ENCODE measurements at places on chromosomes 16 and 17.

GRCh38 chr17:12365805-12366204 is 299.9 kb upstream of the MYOCD start:
- no peak for DNase-seq

DNA sequence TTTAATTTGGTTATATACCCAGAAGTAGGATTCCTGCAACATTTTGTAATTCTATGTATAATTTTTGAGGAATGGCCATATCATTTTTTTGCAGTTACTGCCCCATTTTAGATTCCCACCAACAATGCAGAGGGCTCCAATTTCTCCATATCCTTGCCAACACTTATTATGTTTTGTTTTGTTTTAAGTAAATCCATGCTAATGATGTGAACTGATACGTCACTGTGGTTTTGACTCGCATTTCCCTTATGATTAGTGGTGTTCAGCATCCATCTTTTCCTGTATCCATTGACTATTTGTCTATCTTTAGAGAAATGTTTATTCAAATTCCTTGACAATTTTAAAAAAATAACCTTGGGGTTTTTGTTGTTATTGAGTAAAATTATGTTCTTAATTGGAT is 826.4 kb downstream of the CDH11 start:
- no peak for DNase-seq

DNA sequence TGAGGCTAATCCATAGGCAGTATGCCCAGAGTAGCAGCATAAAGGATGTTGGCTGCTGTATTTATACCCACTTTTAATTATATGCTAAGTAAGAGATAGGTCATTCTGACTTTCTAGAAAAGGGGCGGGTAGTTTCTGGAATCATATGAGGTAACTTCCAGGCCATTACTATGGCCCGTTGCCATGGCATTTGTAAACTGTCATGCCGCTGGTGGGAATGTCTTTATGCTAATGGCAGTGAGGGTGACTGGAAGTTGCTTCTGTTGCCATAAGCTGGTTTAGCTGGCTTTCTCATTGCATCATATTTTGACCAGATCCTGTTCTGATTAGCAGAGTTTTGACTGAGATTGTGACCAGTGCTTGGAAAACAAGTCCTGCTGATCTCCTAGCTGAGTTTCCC is 929.6 kb upstream of the CDH8 start:
- no peak for DNase-seq

- DNase-seq: no peak
Measured at GRCh38 chr16:11557801-11558200, 28.9 kb downstream of the LITAF start.

- DNase-seq: no peak
Measured at GRCh38 chr16:875182-876040, 74.9 kb upstream of the GNG13 start.

GRCh38 chr17:6465206-6466003 is 21.1 kb downstream of the PIMREG start:
- DNase-seq: no peak

DNA sequence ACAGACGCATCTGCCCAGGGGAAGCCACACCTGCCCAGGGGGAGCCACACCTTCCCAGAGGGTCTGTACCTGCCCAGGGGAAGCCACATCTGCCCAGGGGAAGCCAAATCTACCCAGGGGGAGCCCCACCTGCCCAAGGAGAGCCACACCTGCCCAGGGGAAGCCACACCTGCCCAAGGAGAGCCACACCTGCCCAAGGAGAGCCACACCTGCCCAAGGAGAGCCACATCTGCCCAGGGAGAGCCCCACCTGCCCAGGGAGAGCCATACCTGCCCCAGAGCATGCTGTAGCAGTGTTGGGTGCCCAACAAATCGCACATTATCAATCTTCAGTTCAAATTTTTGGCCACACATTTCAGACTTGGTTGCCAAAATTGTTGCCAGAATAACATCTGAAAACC is 19.6 kb downstream of the NPRL3 start:
- no peak for DNase-seq

DNA sequence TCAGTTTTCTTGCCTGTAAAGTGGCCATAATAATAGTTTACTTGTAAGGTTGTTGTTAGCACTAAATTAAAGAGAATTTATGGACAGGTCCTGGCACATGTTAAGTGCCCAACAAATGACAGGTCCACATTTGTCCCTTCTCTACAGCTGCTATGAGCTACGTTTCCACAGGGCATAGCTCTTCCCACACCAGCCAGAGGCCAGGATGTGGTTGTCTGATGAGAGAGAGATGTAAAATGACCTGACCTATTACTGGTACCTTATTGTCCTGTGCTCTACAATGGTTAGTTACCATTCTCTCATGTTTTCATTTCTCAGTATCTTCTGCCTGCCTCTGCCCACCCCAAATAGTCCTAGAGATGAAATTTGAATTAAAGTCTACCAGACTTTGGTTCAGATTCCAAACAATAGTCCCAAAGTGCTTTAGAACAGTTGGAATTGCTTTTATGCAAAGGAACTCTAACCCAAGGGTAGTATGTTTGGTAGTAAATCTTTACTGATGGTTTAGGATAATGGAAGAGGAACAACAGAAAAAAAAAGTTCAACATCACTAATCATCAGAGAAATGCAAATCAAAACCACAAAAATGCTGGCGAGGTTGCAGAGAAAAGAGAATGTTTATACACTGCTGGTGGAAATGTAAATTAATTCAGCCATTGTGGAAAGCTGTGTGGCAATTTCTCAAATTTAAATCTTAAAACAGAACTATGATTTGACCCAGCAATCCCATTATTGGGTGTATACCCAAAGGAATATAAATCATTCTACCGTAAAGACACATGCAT is 57.1 kb upstream of the ANKFN1 start:
- DNase-seq: no peak

- no peak for DNase-seq
Measured at GRCh38 chr17:4297351-4297750, 33.6 kb upstream of the ANKFY1 start.

DNA sequence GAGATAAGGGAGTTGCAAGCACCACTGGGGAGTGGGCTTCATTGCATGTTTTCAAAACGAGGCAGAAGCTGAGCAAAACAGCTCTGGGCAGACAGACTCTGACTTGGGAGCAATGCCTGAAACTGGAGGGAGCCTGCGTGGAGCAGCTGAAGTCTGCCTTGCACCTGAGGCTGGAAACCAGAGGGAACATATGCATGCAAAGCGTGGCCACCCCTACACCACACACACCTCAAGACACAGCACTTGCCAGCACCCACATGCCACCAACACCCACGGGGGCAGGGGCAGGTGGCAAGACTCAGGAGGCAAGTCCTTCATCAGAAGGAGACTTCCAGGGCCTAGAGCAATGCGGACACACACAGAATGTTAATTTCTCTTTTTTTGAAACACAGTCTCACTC is 45.8 kb downstream of the COTL1 start:
- DNase-seq: no peak

DNA sequence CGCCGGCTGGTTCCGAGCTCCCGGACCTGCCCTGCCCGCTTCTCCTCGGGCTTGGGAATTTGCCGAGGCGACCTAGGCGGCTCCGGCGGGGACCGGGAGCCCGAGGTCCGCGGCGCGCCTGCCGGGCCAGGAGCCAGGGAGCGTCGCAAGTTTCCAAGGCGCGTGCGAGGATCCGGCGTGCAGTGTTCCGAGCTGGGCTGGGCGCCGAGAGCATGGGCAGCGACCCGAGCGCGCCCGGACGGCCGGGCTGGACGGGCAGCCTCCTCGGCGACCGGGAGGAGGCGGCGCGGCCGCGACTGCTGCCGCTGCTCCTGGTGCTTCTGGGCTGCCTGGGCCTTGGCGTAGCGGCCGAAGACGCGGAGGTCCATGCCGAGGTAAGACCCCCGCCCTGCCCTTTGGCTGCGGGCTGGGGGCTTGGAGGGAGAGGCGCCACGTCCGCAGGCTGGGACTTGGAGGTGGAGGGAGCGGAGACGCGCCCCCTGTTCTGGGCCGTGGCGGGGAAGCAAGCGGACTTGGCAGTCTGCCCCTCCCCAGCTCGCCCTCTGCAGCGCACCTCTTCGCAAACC is 668 bp downstream of the MMP15 start:
- peak; percentile 27 for DNase-seq

DNA sequence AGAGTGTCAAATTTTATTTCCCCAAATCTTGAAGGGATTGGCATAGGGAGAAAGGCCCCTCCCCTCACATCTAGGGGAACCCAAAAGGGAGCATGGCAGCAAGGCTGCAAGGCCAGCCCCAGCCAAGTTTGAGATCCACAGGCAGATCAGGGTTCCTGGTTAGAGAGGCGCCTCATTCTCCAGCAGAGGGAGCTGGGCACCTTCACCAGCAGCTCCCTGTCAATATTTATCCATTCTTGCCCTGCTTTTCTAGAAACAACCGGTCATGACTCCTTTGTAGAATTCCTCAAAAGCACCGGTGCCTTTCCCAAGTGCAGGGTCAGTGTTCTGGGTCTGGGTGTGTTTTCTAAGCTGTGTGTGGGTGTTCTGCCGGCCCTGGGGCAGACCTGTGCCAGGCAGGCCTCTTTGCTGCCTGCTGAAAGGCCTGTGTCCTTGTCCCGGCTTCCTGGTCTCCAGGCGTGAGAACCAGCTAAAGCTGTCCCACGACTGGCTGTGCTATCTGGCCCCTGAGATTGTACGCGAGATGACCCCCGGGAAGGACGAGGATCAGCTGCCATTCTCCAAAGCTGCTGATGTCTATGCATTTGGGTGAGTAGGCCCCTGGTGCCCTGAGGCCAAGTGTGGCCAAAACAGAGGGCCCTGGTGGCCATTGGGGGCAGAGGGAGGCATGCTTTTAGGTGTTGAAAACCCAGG is 21.2 kb upstream of the LGALS9 start:
- no peak for DNase-seq

DNA sequence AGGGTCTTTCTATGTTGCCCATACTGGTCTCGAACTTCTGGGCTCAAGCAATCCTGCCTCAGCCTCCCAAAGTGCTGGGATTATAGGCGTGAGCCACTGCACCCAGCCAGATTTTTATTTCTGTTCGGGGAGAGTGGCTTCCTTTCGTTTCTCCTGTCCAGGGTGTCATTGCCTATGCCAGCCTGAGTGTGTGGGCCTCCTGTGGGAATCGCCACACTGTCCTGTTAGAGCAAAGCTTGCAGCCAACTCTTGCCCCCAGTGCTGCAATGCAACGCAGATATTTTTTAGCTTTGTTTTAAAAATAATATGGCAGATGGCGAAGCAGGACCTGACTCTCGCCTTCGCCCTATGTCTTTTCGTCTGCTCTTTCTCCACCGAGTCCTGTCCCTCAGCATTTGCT is 395.0 kb downstream of the SNX29 start:
- no peak for DNase-seq

- DNase-seq: no peak
Measured at GRCh38 chr17:39073916-39074315, 77.5 kb downstream of the PLXDC1 start.

GRCh38 chr17:79996291-79996690 is 39.4 kb downstream of the TBC1D16 start:
- DNase-seq: no peak

DNA sequence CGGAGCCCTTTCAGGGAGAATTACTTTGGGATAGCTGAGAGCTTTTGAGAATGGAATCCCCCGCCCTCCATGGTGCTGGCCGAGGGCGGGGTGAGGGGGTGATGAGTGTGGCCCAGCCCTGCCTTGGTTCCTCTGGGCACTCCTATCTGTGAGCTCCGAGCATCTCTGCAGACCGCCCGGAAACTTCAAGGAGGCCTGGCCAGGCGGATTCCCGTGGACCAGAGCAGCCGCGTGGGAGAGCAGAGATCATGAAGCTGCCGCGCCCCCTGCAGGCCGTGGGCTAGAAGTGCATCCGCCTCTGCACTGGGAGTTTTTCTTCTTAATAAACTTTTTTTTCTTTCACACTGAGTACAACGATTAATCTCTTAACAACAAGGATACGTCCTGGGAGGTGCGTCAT is 392.9 kb upstream of the EEF2KMT start:
- DNase-seq: peak; percentile 72

GRCh38 chr16:85668676-85669424 is 19.9 kb downstream of the GINS2 start:
- DNase-seq: no peak

GRCh38 chr17:8862213-8863056 is 5.0 kb downstream of the PIK3R6 start:
- no peak for DNase-seq

All from neural crest cell (in vitro differentiated cells).